ENCODE measurements at places on chromosomes 1 and 21. TPM values are rescaled to one million over a fixed set of nuclear protein-coding genes. Genes with fewer than 3 reads are reported as not detected.

DNA sequence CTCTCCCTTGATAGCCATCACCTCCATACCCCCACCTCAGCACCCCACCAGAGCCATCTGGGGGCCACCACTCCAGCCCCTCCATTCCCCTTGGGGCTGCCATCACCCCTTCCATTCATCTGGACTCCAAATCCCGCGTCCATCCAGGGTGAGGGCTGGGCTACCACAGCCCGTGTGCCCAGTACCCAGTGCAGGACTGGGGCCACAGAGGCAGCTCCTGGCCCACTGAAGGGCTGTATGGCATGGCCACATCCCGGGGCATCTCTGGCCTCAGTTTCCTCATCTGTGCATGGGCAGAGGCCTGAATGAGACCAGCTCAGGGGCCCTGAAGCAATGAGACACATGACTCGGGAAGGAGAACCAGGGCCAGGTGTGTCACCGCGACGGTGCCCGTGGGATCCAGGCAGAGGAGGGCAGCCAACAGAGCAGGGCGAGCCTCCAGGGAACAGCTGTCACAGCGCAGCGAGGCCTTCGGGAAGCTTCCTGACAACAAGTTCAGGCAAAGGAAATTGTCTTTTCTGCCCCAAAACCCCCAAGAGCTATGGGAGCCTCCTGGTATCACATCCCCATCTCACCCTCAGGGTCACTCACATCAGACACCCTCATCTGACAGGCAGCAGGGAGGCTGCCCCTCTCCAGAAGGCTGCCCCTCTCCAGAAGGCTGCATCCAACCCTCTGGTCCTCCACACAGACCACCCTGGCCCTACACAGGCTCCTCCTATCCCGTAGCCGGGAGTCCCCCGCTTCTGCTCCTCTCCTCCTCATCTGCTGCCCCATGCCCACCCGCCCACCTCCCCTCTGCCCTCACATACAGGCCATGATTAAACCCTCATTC is 76.3 kb downstream of the MEGF6 start:
- H3K36me3 ChIP-seq: no peaks in the 10 kb centered on the region
- H3K4me1 ChIP-seq: peaks cover 19% of the 10 kb centered on the region
- H3K27ac ChIP-seq: no peak overlapping the region

DNA sequence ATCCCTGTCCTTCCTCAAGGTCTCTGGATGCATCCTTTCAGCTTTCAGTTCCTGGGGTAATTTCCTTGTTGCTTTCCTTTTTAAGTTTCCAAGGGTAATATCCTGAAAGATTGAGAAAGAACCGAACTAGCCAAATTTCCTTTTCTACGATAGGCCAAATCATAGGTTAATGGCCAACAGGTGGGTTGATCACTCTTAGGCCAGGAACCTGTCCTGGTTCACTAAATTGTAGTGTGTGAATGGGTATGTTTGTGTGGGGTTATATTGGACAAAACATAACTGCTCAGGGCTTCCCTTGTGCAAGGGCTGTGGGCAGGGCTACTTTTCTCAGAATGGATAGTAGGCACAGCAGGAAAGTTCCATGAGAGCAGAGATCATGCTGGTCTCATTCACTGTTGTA is 17.1 kb downstream of the UBE2T start:
- H3K4me3 ChIP-seq: no peak overlapping the region
- no peak for DNase-seq
- no peaks in the 10 kb centered on the region for H3K27me3 ChIP-seq
- peaks cover 3% of the 10 kb centered on the region for H3K36me3 ChIP-seq
- no peak overlapping the region for H3K27ac ChIP-seq

Gene TNFRSF4
- 0.37 TPM for total RNA-seq

Gene ZSCAN20
- total RNA-seq: 9.0 TPM

- H3K27me3 ChIP-seq: peaks cover 19% of the 10 kb centered on the region
- no peak overlapping the region for H3K27ac ChIP-seq
- H3K36me3 ChIP-seq: no peaks in the 10 kb centered on the region
- H3K4me3 ChIP-seq: no peak overlapping the region
- DNase-seq: no peak
Observed at GRCh38 chr1:4027008-4027407, 126.9 kb upstream of the C1orf174 start.

DNA sequence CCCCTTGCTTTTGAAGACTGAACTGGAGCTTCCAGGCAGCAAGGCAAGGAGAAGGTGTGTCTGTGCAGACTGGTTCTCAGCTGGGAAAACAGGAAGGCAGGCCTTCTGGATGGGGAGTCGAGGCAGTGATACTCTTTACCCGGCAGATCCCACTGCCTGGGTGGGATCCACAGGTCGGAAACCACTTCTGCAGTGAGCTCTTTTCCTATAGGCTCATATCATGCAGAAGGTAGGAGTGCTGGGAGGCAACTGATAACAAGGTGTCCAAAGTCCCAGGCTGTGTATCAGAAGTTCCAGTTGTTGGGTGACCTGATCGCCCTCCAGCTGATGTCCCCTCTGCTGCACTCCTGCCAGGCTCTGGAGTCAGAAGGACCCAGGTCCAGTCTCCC is 17.1 kb downstream of the ACOT11 start:
- no peak for DNase-seq
- peaks cover 67% of the 10 kb centered on the region for H3K4me1 ChIP-seq
- H3K36me3 ChIP-seq: no peaks in the 10 kb centered on the region
- H3K4me3 ChIP-seq: peak overlapping the region; percentile 58
- H3K27ac ChIP-seq: peak overlapping the region; percentile 51

DNA sequence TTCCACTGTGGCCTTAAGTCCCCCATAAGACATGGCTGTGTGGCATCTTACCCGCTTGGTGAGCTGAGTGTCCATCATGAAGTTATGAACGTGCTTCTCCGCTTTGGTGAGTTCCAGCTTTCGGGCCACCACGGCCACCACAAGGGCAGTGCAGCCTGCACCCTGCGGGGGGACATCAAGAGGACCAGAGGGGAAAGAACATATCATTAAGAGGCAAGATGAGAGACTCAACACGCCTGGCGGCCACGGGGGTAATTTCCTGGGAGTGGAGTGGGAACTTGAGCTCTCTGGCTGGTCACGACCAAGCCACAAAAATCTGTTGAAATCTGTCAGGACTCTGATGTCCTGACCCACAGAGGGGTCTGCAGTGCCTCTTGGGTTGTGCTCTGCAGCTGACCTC is 117.9 kb upstream of the ADAR start:
- H3K4me3 ChIP-seq: no peak overlapping the region
- no peaks in the 10 kb centered on the region for H3K4me1 ChIP-seq
- H3K36me3 ChIP-seq: no peaks in the 10 kb centered on the region
- no peak for DNase-seq

Data from HCT116 (cell line).